ENCODE measurements at places on chromosomes 2 and 18. TPM values are rescaled to one million over a fixed set of nuclear protein-coding genes. Genes with fewer than 3 reads are reported as not detected.

- H3K36me3 ChIP-seq: no peaks in the 10 kb centered on the region
- H3K4me3 ChIP-seq: no peak overlapping the region
- H3K4me1 ChIP-seq: peaks cover 14% of the 10 kb centered on the region
- no peaks in the 10 kb centered on the region for H3K27me3 ChIP-seq
These were observed 44.3 kb downstream of the SPRED2 start for GRCh38 chr2:65388051-65388531.

DNA sequence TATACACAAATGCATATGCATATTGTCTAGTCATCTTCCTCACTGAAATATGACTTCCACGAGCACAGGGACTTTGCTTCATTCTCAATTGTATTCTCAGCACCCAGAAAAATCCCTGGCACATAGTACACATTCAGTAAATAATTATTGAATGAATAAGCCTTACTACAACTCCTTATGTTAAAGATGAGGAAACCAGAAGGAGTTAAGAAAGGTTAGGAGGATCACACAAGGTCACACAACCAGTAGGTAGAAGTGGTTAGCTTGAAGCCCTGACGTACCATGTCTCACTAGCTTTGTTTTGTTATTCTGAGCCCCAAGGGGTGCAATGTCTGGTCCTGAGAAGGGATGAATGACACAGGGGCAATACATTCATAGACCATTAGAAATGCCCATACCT is 220.9 kb upstream of the PID1 start:
- no peaks in the 10 kb centered on the region for H3K27me3 ChIP-seq
- H3K27ac ChIP-seq: no peak overlapping the region
- no peak for DNase-seq
- H3K36me3 ChIP-seq: no peaks in the 10 kb centered on the region
- H3K4me3 ChIP-seq: no peak overlapping the region

GRCh38 chr18:22465859-22466457 is 48.2 kb upstream of the CTAGE1 start:
- DNase-seq: peak; percentile 48
- no peaks in the 10 kb centered on the region for H3K27me3 ChIP-seq
- peaks cover 39% of the 10 kb centered on the region for H3K4me1 ChIP-seq
- H3K4me3 ChIP-seq: peak overlapping the region; percentile 16

DNA sequence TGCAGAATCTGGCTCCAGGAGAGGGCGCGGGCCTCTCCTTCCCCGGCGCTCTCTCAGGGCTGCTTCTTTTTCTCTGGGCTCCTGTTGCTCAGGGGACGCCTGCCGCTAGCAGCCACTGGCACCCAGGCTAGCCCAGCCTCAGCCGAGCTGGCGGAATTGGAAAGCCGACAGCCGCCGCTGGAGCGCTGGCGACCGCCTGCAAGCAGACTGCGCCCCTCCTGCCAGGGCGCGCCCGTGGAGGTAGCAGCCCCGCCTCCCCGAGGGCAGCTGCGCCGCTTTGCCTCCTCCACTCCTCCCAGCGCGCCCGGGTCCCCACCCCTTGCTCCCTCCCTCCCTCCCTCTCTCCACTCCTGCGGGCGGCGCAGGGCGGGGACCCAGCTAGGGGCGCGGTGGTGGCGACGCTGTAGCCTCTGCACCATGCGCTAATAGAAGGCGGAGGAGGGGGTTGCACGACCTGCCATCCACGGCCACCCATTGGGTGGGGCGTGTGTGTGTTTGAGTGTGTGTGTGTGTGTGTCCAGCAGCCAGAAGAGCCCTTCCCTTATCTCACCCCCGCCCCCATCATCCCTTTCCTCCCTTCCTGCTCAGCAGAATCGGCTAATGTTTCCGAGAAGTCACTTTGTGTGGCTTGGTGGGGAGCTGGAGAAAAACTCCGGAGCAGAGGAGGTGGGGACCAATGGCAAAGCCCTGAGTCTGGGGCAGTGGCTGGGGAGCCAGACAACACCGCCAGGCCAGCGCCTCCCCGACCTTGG is at the start of gene SCN9A:
Gene SCN9A, minus strand, starts transcription at position 209 of the 752 bp plus-strand sequence. CDS start 64,188 bp downstream, outside the sequence.
- H3K36me3 ChIP-seq: no peaks in the 10 kb centered on the region
- H3K4me1 ChIP-seq: peaks cover 13% of the 10 kb centered on the region
- H3K27ac ChIP-seq: peak within 1 kb of the TSS; percentile 39
- H3K27me3 ChIP-seq: no peaks in the 10 kb centered on the region
- H3K4me3 ChIP-seq: peak within 1 kb of the TSS; percentile 83
- peak; percentile 2 for DNase-seq

TCF7L1 gene
- total RNA-seq: 8.8 TPM

DNA sequence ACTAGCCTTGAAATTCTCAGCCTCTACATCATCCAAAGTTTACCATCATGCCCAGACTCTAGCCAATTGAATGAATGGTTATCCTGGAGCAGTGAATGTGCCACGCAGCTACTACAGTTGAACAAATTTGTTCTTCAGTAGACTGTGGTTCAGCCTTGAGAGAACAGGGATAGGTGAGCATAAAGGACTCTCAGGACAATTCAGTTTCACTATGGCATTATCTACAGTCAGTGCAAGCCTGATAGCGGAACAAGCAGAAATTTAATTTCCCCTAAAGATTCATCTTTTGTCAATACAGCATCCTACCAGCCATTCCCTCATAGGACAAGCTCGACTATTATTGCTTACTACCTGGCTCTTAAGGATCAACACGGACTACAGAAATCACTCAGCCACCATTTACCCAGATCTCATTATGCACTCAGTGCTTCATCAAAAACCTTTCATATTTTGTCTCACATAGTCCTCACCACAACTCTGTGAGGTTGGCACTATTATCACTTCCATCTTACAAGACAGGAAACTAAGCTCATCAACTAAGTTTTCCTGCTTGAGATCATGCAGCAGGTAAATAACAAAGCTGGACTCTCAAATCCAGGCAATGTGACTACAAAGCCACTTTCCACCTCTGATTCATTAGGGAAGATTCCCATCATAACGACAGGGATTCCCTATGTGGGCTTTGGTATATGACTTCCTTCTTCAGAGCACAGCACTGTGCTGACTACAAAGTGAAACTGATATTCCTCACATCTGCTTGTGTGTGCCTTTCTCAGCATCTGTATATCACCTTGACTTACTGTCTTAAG is 181.5 kb upstream of the ACVR2A start:
- no peaks in the 10 kb centered on the region for H3K27me3 ChIP-seq
- H3K4me1 ChIP-seq: no peaks in the 10 kb centered on the region
- DNase-seq: no peak
- peak overlapping the region; percentile 7 for H3K4me3 ChIP-seq
- H3K36me3 ChIP-seq: no peaks in the 10 kb centered on the region

DNA sequence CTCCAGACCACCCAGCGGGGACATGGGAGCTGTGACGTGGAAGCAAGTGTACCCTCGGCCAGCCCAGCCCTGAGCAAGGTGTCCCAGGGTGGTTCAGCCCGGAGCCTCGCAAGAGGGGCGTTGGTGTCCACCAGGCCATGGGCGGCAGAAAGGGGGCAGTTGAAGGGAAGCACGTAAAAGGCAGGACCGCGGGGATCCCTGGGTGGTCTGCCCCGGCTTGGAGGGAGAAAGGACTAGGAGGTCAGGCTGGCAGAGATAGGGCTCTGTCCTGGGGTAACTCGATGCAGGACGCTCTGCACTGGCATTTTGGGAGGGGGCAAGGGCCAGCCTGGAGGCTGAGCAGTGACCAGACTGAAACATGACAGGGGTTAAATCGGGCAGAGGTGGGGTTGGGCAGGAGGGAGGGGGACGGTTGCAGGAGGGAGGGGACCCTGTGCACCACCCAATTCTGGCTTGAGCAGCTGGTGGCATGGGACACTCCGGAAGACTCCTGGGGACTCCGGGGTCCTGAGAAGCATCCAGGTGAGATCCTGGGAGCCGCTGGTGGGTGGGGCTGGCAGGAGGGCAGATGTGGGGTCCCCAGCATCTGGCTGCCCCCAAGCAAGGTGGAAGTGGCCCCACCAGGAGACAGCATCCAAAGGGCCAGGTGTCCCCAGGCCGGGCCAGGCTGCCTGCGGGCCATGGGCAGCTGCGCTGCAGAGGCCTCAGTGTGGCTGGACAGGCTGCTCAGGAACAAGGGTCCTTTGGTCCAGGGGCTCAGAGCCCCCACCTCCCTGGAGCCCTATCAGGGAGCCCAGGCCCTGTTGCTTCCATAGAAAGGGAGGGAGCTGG is 46.8 kb upstream of the GPC1 start:
- H3K4me3 ChIP-seq: no peak overlapping the region
- no peaks in the 10 kb centered on the region for H3K27me3 ChIP-seq
- peaks cover 15% of the 10 kb centered on the region for H3K4me1 ChIP-seq
- DNase-seq: no peak

PUS10 gene
- 2.6 TPM for total RNA-seq

PLGLB2 gene
- total RNA-seq: not detected

RFX8 gene
- total RNA-seq: 0.85 TPM

ASXL3 gene
- 2.2 TPM for total RNA-seq

TDRD15 gene
- total RNA-seq: 0.42 TPM

- DNase-seq: no peak
- H3K36me3 ChIP-seq: no peaks in the 10 kb centered on the region
- H3K27me3 ChIP-seq: no peaks in the 10 kb centered on the region
- H3K27ac ChIP-seq: no peak overlapping the region
- H3K4me3 ChIP-seq: no peak overlapping the region
These were observed 273.5 kb downstream of the CALCRL start for GRCh38 chr2:187174582-187174981.

MSTN gene
- total RNA-seq: 1.3 TPM

DNA sequence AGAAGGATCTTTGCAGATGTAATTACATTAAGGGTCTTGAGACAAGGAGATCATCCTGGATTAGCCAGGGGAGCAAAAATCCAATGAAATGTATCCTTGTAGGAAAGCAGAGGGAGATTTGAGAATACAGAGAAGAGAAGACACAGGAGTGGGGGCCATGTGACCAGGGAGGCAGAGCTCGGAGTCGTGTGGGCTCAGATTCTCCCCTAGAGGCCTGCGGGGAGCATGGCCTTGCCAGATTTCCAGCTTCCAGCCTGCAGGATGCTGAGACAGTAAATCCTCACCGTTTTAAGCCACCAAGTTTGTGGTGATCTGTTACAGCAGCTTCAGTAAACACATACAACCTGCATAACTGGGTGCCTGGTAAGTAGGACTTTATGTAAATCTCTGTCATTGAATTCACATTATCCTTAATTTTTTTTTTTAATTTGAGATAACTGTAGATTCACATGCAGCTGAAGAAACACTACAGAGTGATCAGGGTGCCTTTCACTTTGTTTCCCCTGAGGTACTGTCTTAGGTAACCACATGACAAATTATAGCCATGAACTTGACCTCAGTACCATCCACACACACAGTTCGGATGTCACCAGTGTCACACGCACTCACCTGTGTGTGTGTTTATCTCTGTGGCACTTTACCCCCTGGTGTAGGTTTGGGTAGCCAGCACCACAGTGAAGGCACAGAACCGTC is 138.4 kb upstream of the HDAC4 start:
- no peak overlapping the region for H3K27ac ChIP-seq
- no peaks in the 10 kb centered on the region for H3K4me1 ChIP-seq
- no peaks in the 10 kb centered on the region for H3K36me3 ChIP-seq
- H3K4me3 ChIP-seq: no peak overlapping the region

DNA sequence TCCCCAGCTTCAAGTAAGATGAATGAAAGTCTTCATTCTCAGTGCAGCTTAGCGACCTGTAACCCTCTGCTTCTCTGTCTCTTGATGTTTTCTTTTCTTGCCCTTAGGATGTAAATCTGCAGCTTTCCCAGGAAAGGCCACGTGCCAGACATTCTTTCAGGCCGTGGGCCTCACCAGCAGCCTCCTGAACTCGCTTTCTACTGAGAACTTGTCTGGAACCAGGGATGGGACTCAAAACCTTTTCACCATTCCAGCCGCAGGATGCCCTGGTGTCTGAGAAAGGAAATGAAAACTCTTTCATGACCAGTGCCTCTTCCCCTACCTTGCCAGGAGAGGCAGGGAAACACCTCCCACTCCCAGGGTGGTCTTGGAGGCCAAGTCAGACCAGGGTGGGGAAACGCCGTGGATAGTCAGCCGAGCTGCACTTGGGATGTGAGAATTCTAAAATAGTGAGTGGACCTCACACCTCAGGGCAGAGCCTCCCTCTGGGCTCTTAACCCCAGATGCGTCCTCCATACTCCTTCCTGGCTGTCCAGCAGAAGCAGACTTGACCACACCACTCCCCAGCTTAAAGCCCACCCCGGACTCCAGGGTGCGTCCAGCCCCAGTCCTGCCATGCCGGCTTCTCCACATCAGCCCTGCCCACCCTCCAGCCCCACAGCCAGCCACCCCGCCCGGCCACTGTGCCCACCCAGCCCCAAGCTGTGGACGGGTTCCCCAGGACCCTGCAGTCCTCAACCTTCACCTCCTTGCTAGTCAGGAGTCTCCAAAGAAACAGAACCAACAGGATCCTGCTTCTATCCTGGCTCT is 115.5 kb downstream of the TWIST2 start:
- no peaks in the 10 kb centered on the region for H3K36me3 ChIP-seq
- DNase-seq: no peak
- no peaks in the 10 kb centered on the region for H3K27me3 ChIP-seq
- H3K4me1 ChIP-seq: no peaks in the 10 kb centered on the region

- H3K27me3 ChIP-seq: no peaks in the 10 kb centered on the region
- DNase-seq: no peak
- no peaks in the 10 kb centered on the region for H3K4me1 ChIP-seq
These were observed 124.1 kb downstream of the MMADHC start for GRCh38 chr2:149463328-149464002.

CD8A gene
- total RNA-seq: 4.4 TPM

RAB27B gene
- 0.95 TPM for total RNA-seq

GRCh38 chr2:112686348-112687217 is 34.2 kb upstream of the NT5DC4 start:
- DNase-seq: no peak
- H3K36me3 ChIP-seq: no peaks in the 10 kb centered on the region
- no peaks in the 10 kb centered on the region for H3K27me3 ChIP-seq
- H3K4me3 ChIP-seq: no peak overlapping the region
- peaks cover 10% of the 10 kb centered on the region for H3K4me1 ChIP-seq
- H3K27ac ChIP-seq: no peak overlapping the region

GALNT14 gene
- not detected for total RNA-seq

GRCh38 chr18:7577706-7578105 is 10.6 kb downstream of the PTPRM start:
- no peak overlapping the region for H3K27ac ChIP-seq
- H3K4me1 ChIP-seq: peaks cover 7% of the 10 kb centered on the region
- no peaks in the 10 kb centered on the region for H3K36me3 ChIP-seq
- DNase-seq: no peak
- H3K27me3 ChIP-seq: no peaks in the 10 kb centered on the region
- no peak overlapping the region for H3K4me3 ChIP-seq

NEU2 gene
- not detected for total RNA-seq

All from thoracic aorta (tissue), 2 donors.